ENCODE measurements at places on chromosomes 12 and 14. TPM values are rescaled to one million over a fixed set of nuclear protein-coding genes. Genes with fewer than 3 reads are reported as not detected.

GRCh38 chr12:115785548-115785947 is 491.9 kb downstream of the MED13L start:
- no peak for DNase-seq

The GRIP1 gene
- 47.4 TPM for total RNA-seq

- DNase-seq: peak; percentile 44
Measured at GRCh38 chr12:8687846-8688601, 9.8 kb upstream of the RIMKLB start.

DNA sequence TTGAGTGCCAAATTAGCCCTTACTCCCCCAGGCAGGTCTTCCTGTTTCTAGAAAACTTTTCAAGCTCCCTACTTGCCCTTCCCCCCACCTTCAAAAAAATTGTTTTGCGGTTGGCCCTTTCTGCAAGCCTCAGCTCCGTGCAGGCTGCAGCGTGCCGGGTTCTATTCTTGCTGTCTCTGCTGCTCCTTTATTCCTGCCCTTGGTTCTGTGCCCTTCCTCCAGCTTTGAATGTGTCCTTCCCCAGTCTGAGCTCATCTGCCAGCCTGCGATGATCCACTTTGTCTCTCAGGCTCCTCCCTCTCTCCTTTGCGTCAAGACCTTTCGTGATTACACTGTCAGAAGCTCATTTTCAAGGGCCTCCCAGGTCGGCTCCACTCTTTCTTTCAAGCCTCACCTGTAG is 98.6 kb downstream of the IRF2BPL start:
- DNase-seq: no peak

GRCh38 chr12:101782273-101782731 is 43.0 kb upstream of the SYCP3 start:
- DNase-seq: no peak

The HHIPL1 gene
- total RNA-seq: not detected

DNA sequence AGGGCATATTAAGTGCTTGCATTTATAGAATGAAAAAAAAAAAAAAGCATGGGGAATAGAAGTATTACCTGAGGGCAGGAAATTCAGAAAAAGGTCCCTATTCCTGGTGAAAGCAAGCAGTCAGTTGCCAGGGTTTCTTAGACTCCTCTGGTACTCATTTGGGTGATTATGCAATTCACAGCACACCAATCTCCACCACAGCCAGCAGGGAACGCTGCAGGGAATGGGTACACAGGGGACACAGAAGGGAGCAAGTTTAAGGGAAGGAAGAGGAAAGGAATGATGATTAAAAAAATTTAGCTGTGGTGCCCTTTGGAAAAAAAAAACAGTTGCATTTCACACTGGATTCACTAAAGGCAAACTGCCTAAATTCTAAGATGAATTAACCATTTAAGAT is 14.2 kb downstream of the BLTP3B start:
- DNase-seq: peak; percentile 19

The RIMBP2 gene
- 6.1 TPM for total RNA-seq

DNA sequence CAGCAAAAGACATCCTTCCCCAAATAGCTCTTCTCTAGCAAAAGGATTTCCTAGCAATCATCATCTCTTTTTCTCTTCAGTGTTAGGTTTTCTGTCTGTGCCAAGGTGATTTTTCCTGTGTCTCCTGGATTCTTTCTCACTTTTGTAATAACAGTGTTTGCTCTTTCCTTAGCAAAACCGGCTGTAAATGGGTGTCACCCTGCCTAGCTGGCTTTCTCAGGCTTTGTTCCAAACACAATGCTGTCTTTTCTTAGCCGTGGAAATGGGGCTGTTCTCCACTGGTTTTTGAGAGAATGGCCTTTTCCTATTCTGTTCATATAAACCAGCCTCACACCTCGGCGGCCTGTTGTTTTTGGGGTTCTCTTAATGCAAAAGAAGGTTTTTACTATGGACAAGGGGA is 21.9 kb downstream of the JDP2 start:
- no peak for DNase-seq

- DNase-seq: peak; percentile 71
Measured at GRCh38 chr12:57430112-57430930, 522 bp downstream of the R3HDM2 start.

- DNase-seq: no peak
Measured at GRCh38 chr12:8549381-8549780, 8.7 kb upstream of the CLEC4E start.

GRCh38 chr12:115296613-115297198 is 612.7 kb upstream of the TBX3 start:
- DNase-seq: no peak

The LTBR gene
- 167 TPM for total RNA-seq

The OAS2 gene
- total RNA-seq: 211 TPM

DNA sequence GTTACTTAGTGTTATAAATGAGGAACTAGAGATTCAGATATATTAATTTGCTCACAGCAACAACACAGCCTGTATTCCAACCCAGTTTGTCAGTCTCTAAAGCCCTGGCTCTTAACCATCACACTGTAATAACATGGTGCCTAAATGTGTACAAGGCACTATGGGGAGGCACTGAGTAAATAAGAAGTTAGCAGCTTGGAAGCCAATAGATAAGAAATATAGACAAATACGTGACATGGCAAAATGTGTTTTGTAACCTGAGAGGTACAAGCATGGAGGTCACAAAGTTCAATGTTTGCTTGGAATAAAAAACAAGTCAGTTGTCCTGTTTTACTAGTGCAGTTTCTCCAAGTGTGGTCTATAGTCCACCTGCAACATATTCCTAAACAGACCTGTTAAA is 16.3 kb upstream of the SLCO1A2 start:
- DNase-seq: no peak

- no peak for DNase-seq
Measured at GRCh38 chr12:4112734-4113325, 160.7 kb upstream of the CCND2 start.

- no peak for DNase-seq
Measured at GRCh38 chr12:78331181-78331580, 500.5 kb downstream of the NAV3 start.

- no peak for DNase-seq
Measured at GRCh38 chr14:75884198-75884611, 97.6 kb downstream of the TGFB3 start.

DNA sequence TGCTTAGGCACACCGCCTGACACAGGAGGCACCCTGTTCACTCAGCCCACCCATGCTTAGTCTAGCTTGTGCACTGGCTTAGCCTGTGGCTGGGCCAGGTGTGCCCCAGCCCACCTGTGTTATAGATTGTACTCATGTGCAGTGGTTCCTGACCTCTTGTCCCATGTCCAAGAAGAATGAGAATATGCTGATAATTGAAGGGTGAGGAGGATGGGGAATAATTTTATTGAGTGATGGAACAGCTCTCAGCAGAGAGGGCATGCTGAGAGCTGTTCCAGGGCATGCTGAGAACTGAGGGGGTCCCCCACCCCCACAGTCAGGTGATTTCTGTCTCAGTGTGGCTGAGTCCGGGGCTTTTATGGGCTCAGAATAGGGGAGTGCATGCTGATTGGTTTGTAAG is 395.9 kb downstream of the FUT8 start:
- DNase-seq: no peak

- DNase-seq: peak; percentile 40
Measured at GRCh38 chr14:67514650-67515385, 18.3 kb upstream of the PLEKHH1 start.

- no peak for DNase-seq
Measured at GRCh38 chr14:77071938-77072388, 26.1 kb upstream of the CIPC start.

The TCTN1 gene
- 41.8 TPM for total RNA-seq

The FZD10 gene
- total RNA-seq: not detected

DNA sequence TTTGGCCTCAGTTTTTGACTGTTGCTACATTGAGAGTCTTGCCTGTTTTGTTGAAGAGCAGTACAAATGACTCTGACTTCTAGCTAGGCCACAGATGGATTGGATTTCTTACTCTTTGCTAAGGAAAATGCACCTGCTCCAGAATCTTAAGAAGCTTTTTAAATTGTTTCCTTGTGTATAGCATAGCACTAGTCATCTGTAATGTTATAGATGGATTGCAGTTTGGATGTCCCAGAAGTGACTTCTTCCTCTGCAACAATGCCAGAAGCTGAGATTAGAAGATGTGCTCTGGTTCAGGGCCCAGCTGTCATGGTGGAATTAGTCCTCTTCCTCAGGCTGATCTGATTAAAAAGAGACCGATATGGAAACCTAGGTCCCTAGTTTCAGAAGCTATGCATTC is 67.9 kb downstream of the DAAM1 start:
- no peak for DNase-seq

- peak; percentile 83 for DNase-seq
Measured at GRCh38 chr12:75641031-75641780, 129.8 kb upstream of the KRR1 start.

The POLE2 gene
- 14.2 TPM for total RNA-seq

DNA sequence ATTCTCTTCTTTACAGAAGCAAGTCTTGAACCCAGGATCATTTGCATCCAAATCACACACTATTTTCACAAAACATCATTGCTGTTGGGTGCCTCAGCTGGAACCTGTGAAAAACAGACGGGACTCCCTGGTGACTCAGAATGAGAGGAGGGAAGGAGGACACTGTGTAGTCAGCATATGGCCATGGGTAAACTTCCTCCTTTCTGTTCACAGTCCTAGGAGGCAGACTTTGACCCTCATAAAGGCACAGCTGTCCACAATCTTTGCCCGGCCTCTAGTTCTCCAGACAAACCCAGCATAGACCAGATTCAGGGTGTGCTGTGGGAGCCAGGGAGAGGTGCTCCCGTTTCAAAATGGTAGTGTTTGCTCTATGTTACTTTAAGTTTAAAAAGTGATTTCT is 62.0 kb downstream of the DYRK2 start:
- peak; percentile 59 for DNase-seq

- DNase-seq: no peak
Measured at GRCh38 chr12:131862600-131862993, 31.8 kb upstream of the ULK1 start.

- DNase-seq: no peak
Measured at GRCh38 chr12:45446013-45446412, 230.1 kb downstream of the ANO6 start.

DNA sequence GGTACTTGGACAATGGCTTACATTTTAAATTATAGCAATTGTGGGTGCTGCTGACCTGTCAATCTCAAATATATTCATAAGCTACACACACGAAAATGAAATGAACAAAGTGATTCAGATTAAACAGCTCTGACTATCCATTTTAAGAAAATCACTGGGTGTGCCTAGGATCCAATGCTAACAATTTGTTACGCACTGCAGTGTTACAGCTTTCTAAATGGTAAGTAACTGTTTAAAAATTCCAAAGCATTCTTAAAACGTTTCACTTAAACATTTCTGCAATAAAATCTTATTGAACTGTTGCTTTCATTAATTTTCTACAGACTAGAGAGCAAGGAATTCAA is 18.9 kb downstream of the LMO3 start:
- no peak for DNase-seq

- DNase-seq: no peak
Measured at GRCh38 chr14:89586258-89587135, 169.5 kb upstream of the FOXN3 start.

Data from Calu3 (cell line).